ENCODE measurements at places on chromosomes 1 and 21.

GRCh38 chr1:88658419-88658818 lies 25.7 kb upstream of the PKN2 start:
- no peak for DNase-seq

DNA sequence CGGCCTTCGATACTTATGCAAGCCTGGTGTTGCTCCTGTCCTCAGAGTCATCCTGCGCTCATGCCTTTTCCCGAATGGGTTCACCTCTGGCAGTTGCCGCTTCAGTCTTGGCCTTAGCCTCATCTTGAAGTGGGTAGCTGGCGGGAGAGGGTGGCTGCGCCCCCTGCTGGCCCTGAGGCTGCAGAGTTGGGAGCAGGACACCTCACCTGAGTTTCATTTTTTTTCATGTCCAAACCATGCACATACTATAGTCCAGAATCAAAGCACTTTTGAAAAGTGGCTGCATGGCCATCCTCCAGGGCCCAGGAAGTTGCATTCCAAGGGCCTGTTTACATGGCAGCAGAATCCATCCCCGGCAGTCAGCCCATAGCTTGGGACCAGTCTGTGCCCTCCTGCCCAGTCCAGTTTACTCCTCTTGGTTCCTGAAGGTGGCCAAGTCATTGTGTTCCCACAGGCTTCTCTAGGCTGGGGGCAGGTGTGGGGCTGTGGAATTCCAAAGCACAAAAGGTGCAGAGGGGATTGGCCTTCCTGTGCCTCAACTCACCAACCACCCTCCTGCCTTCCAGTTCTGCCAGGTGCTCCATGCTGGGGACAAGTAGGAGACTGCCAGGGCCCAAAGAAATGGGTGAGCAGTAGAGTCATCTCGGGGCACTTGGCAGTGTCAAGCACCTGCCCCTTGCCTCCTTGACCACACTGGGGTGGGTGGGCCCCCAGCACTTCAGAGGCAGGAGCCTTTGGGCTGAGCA lies 44.0 kb downstream of the YARS1 start:
- DNase-seq: peak; percentile 85

- DNase-seq: no peak
Measured at GRCh38 chr1:51014878-51015277, 44.8 kb downstream of the CDKN2C start.

GRCh38 chr1:58966103-58966916 lies 182.5 kb upstream of the JUN start:
- no peak for DNase-seq

GRCh38 chr21:39004634-39005501 lies 178.4 kb downstream of the PSMG1 start:
- DNase-seq: no peak

- DNase-seq: no peak
Measured at GRCh38 chr1:99700020-99700419, 54.1 kb downstream of the PALMD start.

All from ecto neural progenitor cell (in vitro differentiated cells).